NCI-H1092 (cell line): ENCODE measurements at places on chromosomes 2 and 18.
A peak's percentile ranks its signal among the peaks of the same experiment; 100 is the strongest.

GRCh38 chr2:124025171-124025580 lies at the start of gene CNTNAP5:
CNTNAP5 (plus strand) TSS chr2:124025287; CDS start chr2:124025651, 364 bp downstream.
- peak; percentile 60 for DNase-seq

- DNase-seq = no peak
Observed at GRCh38 chr2:84395820-84396219, 63.3 kb downstream of the SUCLG1 start.

DNA sequence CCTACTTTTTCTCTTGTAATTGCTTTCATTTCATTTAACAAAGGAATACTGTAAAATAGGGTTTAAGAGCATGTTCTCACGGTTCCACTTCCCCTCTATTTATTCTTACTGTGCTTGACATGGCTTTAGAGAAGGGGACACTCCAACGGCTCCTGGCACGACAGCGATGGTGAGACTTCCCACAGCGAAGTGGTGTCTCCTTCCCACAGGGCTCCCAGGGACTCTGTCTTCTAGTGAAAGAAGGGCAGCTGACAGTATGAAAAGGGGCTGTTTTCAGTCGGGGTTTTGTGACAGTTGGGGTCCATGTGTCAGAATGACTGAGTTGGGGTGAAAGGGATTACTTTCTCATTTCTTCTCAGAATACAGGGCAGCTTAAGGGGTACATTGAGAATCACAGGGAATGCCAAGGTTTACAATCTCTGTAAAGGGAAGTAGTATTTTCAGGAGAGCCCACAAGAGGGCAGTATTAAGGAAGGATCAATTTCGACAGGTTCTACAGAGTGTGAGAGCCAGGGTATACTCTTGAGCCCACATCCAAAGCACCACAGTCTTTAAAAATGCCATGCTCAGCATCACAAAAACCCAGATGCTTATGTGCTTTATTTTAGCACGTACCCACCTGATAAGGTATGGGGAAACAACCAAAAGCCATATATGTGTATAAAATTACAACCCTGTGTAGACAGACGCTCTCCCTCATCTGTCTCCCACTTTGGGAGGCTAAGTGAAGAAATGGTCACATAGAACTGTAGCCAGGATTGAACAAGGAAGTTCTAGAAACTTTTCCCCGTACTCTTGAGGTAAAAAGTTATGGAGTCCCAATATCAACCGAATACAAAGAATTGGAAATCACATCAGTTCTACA lies 31.3 kb upstream of the RAPGEF4 start:
- peak; percentile 3 for DNase-seq

DNA sequence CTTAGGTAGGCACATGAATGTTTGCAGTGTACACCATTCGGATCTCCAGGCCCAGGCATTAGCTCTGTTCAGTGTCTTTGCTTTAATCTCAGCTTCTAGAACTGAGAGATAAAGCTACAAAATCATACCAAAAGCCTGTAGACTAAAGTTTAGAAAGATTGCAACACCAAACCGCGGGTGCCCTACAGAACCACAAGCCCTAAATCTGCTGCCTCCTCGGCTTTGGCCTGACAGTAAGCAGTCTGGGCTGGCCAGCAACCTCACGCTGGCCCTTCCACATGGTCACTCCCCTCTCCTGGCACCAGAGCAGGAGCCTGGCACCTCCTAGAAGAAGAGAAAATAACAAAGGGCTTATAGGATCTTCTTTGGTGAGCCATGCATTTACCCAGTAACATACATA lies 8.9 kb upstream of the OSR1 start:
- DNase-seq = no peak

DNA sequence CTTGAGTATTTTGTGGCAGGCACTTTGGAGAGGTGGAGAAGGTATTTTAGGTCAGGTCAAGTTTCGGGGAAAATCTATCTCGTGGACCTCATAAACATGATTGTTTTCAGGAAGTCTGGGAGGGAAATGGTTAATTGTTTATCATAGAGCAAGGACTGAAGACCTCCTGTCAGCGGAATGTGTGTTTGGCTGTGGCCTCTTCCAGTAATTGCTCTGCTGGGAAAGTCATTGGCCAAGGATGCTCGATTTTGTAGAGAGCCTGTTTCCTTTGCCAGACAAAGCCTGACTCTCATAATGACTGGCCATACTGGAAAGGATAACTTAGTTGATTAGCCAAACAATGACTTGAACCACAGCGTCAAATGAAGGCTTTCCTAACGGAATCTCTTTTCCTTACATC lies 30.0 kb downstream of the IL1R2 start:
- no peak for DNase-seq

DNA sequence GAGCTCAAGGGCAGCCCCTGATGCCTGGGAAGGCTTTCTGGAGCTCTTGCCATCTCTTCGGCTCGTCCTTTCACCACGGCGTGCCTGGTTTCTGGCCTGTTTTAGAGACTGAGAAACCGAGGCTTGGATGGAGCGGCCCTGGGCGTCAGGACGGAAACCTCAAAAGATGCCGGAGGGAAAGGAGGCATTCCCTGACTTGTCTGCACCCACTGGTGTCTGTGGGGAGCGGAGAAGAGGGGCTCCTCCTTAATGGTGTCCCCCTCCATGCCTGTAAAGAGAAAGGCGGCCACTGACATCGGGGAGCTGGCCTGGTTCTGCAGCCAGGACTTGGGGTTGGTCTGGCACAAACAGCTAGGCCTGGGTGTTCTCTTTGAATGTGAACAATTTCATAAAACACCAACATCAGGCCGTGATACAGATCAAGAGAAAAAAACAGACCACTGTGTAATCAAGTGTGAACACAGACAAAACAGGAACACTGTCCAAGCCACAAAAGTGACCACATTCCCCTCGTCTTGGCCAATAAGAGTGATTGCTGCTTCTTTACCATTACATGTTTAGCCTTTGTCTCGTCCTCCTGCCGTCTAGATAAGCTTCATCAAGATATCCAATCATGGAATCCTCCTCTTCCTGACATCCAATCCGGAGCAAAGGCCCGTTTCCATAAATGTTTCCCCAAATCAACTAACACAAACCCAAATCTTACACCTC lies 633 bp upstream of the ILKAP start:
- DNase-seq = no peak

GRCh38 chr2:6957910-6958615 lies 40.9 kb downstream of the RNF144A start:
- DNase-seq = no peak

GRCh38 chr18:36387310-36387709 lies 89.8 kb downstream of the FHOD3 start:
- no peak for DNase-seq

DNA sequence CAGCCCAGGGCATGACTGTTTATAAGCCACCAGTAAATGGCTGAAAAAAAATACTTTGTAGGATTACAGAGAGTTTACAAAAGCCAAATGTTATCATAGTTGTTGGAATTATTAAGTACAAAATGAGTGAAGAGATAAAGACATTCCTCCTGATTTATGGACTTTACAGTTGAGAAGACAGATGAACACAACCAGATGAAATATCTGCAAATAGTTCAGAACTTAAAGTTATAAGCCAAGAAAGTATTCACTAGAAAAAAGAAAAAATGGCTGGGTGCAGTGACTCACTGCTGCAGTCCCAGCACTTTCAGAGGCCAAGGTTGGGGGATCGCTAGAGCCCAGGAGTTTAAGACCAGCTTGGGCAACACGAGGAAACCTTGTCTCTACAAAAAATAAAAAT lies 11.2 kb downstream of the PMAIP1 start:
- DNase-seq = no peak

- DNase-seq = peak; percentile 4
Observed at GRCh38 chr2:18435426-18436037, 124.9 kb downstream of the RDH14 start.

GRCh38 chr18:34220081-34220815 lies 4.5 kb downstream of the NOL4 start:
- peak; percentile 6 for DNase-seq

GRCh38 chr2:38619458-38620164 lies 16.9 kb upstream of the HNRNPLL start:
- no peak for DNase-seq

DNA sequence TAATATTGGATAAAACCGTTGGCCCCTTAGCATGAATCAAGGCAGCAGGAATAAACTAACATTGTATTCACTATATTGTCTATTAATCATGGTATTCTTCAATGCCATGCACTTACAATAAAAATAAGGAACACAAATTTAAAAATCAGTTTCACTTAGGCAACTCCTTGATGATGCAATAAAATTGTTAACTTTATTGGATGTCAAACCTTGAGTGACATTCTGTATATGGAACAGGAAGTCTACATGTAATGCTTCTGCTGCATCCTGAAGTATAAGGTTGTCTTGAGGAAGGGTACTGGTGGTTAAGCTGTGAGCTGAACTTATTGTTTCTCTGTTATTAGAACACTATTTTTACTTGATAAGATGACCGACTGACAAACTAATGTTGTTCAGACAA lies 605.5 kb downstream of the SATB2 start:
- DNase-seq = no peak

DNA sequence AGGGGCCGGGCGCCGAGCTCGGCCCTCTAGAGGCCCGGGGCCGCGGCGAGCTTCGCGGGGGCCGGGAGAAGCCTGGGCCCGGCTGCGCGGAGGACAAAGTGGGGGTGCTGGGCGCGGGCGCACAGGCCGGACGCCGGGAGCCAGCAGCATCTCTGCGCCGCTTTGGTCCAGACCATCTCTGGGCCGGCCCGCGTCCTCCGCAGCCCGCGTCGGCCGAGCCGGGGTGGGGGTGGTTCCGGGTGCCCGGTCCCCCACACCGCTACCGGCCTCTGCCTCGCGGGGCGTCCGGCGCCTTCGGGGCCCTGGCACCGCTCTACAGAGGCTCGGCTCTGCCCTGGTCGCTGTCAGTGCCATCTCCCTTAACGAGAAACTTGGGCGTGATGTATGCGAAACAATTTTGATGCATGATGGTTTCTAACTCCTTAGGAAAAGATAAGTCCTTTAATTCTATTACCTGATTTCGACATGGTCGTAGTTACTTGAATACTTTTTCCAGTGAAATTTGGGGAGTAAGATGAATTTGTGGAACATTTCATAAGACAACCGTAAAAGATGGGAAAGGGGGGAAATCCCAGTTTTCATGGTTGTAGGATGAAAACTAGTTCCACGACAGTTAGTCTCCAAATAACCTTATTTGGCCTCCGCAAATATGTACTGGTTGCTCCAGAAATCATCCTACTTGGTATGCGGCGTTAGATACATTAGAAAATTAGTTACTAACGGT lies 562 bp downstream of the TWSG1 start:
- peak; percentile 1 for DNase-seq

DNA sequence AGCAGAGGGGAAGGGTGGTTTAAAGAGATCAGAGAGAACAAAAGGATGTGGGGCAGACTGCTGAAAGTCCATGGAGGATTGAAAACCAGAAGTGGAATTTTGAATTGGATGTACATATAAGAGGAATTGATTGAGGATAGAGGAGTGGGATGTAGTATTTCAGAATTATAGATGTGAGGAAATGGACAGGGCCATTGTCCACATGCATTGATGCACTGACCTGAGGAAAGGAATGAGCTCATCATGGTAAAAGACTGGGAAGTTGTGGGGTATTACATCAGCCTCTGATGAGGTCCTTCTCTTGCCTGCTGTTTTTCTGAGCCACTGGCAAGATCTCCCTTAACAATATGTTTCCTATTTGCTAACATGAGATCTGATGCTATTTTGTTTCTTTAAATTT lies 365.7 kb upstream of the FANCL start:
- no peak for DNase-seq

DNA sequence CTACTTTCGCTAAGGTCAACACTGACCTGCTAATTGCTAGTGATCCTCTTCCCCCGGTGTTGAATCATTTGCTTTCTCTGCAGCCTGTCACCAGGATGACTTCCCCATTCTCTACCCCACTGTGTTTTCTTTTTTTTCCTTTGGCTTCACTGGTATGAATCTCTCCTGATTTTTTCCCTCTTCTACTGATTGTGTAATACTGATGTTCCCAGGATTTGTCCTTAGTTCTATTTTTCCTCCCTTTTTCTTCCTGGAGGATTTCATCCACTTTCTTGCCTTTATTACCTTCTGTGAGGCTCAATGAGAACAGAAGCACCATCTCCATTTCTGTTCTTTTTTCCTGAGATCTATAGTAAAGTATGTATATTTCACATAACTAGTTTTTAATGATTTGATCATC lies 14.1 kb upstream of the MSH2 start:
- no peak for DNase-seq

DNA sequence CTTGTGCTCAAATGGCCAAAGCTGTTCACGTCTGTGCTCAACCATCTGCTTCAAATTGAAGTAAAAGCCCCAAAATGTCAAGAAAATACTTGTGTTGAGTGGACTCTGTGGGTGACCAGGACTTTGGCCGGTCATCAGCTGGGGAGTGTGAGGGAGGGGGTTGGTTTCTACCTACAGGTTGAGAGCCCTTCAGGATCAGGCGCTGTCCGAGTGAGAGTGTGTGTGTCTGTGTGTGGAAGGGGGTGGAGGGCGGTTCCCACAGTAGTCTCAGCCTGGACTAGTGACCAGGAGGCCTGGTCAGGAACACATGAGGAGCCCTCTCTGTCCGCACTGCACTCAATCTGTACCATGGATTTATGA lies 34.2 kb downstream of the ATOH8 start:
- no peak for DNase-seq

GRCh38 chr18:12408247-12408869 lies 629 bp downstream of the PRELID3A start:
- no peak for DNase-seq

GRCh38 chr18:75089748-75090327 lies 119.1 kb downstream of the PTGR3 start:
- no peak for DNase-seq

GRCh38 chr2:9703085-9703678 lies 72.4 kb upstream of the YWHAQ start:
- peak; percentile 27 for DNase-seq

DNA sequence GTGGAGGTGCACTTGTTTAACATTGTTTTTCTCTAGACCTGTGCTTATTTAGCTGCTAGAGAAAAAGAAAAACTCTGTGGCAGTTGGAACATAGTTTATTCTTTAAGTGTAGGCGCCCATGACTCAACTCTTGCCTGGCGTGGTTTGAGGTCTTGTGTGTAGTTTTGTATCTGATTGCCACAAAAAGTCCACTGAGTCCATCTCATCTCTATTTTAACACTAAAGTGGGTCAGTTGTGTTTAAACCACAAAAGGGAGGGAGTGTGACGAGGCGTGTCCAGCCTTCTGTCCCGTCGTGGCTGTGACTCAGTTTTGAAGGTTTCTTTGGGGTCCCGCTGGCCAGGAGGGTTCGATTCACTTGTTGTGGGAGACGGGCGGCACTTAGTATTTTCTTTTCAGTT lies 15.3 kb upstream of the UGT1A9 start:
- DNase-seq = no peak

GRCh38 chr2:128624956-128625355 lies 306.3 kb upstream of the HS6ST1 start:
- DNase-seq = no peak

GRCh38 chr18:13566941-13567746 lies 159.2 kb downstream of the FAM210A start:
- no peak for DNase-seq

DNA sequence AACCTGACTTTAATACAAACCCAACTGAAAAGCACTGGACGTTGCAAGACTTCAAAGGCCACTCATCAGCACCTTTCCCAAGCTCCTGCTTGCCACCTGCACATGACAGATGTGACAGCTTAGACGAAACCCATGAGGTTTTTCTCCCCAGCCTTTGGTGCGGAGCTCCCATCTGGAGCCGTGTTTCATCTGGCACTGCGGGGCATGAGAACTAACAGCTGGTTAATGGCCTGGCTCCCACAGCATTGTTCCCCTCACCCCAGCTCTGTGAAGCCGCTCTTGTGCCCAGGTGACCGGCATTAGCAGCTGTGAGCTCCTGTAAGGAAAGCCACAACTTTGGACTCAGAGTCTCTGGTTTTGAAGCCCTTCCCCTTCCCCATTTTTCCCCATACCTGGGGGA lies 50.9 kb downstream of the GALR1 start:
- no peak for DNase-seq
